Stimulated activated CD4-positive, alpha-beta T cell treated with anti-CD3 and anti-CD28 coated beads, Interleukin-12 subunit alpha, Interleukin-12 subunit beta, amount 100 ng/mL, for 4 hours (primary cell): ENCODE measurements at places on chromosomes 3 and 15.

GRCh38 chr3:114974387-114974786 lies 172.7 kb downstream of the ZBTB20 start:
- no peak for DNase-seq

- DNase-seq: no peak
Observed at GRCh38 chr3:29282427-29283230, 1.8 kb downstream of the RBMS3 start.

GRCh38 chr15:99095626-99096025 lies 9.3 kb upstream of the SYNM start:
- no peak for DNase-seq

GRCh38 chr15:41928637-41929620 lies 35.1 kb upstream of the SPTBN5 start:
- DNase-seq: no peak

DNA sequence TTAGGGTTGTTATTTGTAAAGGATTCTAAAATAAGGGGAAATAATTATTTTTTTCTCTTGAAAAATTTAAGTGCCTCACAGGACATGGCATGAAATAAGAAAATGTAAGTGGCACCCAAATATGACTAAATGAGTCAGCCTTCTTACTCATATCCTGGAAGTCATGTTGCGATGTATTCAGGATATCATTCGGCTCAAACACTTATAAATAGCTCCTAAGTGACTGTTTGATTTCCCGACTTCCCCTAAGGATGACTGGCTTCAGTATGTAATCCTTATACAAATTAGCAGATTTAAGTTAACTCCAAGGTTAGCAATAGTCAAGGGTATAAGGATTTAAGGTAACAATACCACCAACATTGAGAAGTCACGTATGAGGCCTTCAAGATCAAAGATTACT lies 57.3 kb upstream of the OSTN start:
- no peak for DNase-seq

- DNase-seq: no peak
Observed at GRCh38 chr3:111976254-111976653, 2.6 kb upstream of the ABHD10 start.

- DNase-seq: no peak
Observed at GRCh38 chr3:62433396-62433795, 60.0 kb upstream of the FEZF2 start.

GRCh38 chr15:94125698-94126097 lies 105.7 kb upstream of the MCTP2 start:
- no peak for DNase-seq

DNA sequence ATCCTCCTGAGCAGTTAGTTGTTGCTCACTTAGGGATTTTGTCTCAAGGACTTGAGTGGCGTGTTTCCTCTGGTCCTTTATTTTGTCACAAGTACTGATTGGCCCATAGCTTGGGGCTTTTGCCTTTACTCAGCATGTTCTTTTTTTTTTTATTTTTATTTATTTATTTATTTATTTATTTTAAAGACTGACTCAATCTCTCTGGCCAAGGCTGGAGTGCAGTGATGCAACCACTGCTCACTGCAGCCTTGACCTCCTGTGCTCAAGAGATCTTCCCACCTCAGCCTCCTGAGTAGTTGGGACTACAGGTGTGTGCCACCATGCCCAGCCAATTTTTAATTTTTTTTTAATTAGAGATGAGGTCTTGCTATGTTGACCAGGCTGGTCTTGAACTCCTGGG lies 223.9 kb upstream of the TPM1 start:
- DNase-seq: no peak

GRCh38 chr15:49501586-49501985 lies 78.5 kb downstream of the FGF7 start:
- DNase-seq: no peak

DNA sequence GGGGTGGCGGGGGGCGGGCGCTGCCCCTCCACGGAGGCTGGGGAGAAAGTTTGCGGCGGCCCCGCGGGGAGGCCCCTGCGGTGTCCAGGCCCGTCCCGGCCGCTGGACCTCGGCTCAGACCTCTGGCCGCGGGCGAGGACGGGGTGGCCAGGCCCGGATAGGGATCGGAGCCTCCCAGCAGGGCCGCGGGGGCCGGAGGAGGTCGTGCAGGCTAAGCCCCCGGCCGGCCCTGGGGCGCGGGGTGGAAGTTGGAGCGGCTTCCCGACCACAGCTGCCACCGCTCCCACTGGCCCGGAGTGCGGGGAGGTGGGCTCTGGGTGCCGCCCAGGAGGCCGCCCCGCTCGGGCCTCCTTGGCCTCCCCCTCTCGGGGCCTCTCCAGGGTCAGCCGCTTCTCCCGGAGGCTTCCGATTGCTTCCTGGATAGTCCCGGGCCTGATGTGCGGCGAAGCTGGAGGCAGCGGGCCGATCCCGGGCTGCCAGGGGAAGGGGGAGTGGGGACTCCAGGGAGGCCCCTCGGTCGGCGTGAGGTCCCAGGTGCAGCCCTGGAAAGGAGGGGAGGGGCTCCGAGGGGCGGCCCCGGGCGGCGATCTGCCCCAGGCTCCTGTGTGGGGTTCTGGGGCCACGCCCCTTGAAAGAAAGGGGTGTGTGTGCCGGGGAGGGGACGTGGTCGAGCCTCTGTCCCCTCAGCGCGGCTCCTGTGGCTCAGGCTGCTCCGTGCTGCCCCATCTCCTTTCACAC lies 907 bp downstream of the PLXNA1 start:
- DNase-seq: peak; percentile 37

DNA sequence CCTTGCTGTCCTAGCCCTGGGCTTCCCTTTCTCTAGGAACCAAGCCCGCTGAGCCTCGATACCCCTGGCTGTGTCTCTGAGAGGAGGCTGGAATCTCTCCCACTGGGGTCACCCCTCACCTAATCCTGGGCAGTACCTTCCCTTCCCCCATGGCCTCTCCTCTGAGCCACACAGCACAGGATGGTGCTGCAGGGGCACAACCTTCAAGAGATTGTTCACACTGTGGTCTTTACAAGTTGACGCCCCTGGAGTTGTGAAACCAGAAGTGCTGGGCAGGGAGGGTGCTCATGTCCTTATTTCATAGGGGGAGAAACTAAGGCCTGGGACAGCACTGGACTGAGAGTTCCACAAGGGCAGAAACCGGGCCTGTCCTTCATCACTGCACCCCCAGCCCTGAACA lies 70.9 kb upstream of the TMEM115 start:
- no peak for DNase-seq

GRCh38 chr3:190545191-190545590 lies 31.3 kb downstream of the IL1RAP start:
- no peak for DNase-seq

GRCh38 chr15:94306700-94307650 lies 75.6 kb downstream of the MCTP2 start:
- no peak for DNase-seq

DNA sequence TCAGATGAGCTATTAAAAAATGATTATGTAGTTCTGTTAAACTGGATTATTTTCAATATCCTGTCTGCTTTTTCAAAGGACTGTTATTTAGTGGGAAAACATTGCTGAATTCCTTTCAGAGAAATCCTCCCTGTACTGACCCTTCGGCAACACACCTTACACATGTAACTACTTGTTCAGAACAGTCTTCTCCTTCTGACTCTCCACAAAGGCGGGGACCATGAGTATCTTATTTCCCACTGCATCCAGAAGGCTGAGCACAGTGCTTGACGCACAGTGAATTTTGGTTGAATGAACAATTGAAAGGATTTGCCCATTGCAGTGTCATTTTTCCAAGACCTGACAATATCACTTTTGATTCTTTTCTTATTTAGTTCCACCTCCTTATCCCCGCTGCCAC lies 23.1 kb upstream of the CFAP161 start:
- no peak for DNase-seq

DNA sequence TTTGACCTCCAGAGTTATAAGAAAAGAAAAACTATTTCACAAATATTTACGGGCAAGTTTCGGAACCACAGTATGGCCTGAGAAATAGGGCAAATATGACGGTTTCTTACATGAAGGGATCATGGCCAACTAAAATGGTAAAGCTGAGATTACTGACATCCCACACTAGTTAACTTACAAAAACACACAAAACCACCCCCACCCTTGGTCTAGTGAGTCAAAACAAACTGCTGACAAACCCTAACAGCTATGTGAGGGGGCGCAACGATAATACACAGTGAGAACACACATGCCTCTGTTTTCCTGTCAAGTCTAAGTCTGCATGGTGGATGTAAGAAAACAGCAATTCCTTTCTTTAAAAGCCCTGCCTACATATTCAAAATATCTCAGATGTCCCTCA lies 32.3 kb downstream of the CBLB start:
- DNase-seq: no peak

DNA sequence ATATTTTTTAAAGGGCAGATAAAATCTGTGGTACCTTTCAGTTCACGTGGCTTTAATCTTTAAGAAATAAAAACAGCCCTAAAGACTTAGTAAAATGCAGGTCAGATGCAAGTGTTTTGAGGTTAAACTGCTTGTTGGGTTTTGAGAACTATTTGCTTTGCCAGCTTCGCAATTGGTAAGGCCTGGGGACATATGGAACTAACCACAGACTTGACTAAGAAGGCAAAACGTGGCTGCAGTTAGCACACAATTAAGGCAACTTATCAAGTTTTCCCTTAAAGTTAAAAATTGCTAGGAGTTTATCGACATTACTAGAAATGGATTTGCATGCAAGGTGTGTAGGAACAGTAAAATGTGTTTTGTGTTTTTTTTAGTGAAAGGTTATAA lies 206.9 kb downstream of the ZNF385D start:
- no peak for DNase-seq

GRCh38 chr15:75921732-75922703 lies 18.3 kb downstream of the FBXO22 start:
- no peak for DNase-seq

DNA sequence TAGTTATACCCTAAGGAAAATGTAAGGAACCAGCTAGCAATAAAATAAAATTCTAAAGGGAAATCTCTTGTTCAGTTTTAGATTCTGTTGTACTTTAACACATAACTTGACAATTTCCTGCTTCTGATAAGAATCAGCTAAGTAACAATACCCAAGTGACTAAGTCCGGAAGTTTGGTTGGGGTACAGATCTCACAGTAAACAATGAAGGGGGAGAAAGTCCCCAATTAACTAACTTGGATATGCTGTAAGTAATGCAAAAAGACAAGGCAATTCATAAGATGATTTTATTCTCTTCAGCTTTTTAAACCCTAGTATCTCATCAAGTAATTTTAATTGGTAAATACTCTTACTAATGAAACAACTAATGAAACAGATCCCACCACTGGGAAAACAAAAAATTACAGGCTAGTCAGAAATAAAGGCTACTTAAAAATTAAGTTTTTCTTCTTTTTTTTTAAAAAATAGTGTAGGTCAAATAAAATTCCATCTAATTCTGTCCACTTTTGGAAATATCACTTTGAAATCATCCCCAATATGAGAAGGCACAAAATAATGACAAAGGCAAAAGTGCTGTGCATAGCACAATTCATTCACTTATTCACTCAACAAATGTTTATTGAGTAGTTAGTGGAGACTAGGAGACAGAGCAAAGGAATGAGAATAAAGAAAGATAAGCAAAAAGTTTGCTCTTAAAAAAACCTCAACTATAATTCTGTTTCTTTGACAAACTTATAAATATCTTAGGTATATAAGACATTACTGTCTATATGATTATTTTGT lies 37.8 kb upstream of the IL20RB start:
- no peak for DNase-seq

GRCh38 chr3:118487734-118488133 lies 546.9 kb downstream of the IGSF11 start:
- no peak for DNase-seq

- DNase-seq: no peak
Observed at GRCh38 chr15:25838871-25839195, 24.3 kb downstream of the ATP10A start.

- no peak for DNase-seq
Observed at GRCh38 chr3:141629976-141630375, 108.1 kb upstream of the RNF7 start.
